NCI-H526 treated with DMSO at 0.1 percent for 48 hours (cell line): ENCODE measurements at places on chromosomes 6 and 20.

DNA sequence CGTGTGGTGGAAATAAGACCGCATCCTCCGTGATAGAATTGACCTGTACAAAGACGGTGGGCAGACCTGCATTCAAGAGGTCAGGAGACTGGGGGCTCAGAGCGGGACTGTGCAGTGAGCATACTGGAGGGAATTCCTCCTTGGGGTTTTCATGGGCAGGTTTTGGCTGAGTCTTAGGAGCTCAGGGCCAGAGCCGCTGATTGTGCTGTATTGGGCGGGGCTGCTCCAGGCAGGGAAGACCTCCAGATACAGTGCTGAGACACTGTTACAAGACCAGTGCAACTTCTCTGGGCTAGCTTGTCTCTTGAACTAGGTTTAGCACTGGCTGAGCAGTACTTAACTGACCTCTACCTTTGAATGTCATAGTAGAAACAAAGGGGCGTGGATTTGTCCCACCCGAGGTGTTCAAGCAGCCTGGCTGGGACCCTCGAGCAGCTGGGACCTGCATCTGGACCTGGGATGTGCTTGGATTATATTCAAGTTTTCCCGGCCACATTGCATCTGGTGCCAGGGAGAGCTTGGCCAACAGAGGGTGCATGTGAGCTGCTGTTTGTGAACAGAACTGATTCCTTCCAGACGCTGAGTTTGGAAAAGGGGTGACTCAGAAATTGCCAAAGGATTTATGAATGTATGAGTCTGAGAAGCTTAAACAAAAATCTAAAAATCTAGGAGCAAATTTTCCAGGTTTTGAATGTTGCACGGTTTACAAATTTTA is 33.4 kb upstream of the SLC22A1 start:
- no peak for DNase-seq

GRCh38 chr6:33790379-33790778 is 1.4 kb upstream of the LEMD2 start:
- DNase-seq = no peak

GRCh38 chr20:12528591-12529041 is 480.2 kb upstream of the SPTLC3 start:
- DNase-seq = peak; percentile 45

- DNase-seq = no peak
These were observed 25.3 kb upstream of the HECA start for GRCh38 chr6:139109558-139109957.
